CD4-positive, alpha-beta T cell (primary cell): ENCODE measurements at places on chromosomes 3 and 15.

DNA sequence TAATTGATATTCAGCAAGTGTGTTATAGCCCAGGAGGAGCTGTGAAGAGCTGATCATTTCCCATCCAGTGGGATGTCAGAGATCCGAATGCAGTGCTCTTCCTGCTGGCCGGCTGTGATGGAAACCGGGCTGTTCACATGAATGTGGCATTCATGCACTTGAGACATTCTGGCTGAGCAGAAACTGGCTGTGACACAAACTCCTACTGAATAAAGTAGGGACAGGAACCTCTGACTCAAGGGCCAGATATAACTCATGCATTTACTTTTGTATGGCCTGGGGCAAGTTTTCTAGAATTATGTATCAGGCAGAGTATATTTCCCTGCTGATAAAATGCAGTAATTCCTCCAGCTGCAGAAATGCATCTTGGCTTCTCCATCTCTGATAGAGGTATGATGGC is 83.4 kb upstream of the FAM3D start:
- no peak for DNase-seq

DNA sequence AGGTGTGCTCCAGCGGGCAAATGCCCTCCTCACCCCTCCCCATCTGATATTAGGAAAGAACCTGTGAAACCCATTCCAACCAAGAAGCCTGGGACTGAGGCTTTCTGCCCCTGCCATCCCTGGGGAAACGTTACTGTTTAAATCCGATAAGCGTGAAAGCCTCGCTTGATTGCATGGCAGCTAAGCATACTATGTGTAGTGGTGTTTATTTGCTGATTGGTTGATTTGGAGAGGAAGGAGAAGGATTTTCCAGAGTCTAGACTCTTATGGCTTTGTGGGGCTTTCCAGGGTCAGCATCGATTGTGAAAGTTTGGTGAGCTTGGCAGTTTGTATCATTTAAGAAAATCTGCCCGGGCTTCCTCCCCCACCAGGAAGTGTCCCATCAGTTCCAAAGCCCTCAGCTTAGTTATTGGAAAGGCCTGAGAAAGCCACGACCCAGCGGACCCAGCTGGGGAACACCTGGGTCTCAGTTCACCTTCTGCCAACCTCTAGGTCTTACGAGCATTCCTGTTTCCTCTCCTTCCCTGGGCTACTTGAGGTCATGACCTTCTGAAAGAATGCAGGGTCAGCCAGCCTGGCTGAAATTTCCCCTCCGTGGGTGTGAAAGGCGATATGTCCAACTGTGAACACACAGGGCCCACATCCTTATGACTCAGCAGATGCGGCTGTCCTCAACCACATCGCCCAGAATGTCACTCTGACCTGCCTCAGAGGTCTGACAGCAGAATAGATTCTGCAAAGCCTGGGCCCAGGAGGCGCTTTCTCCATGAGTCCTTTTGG is 62.8 kb upstream of the HERC1 start:
- no peak for DNase-seq

- DNase-seq: no peak
Measured at GRCh38 chr15:69751566-69751965, 298.9 kb downstream of the RPLP1 start.

GRCh38 chr15:98713585-98714001 is 65.3 kb downstream of the IGF1R start:
- no peak for DNase-seq

GRCh38 chr3:9883706-9884554 is 3.9 kb upstream of the CIDEC start:
- no peak for DNase-seq

GRCh38 chr3:20056725-20057611 is 16.7 kb downstream of the KAT2B start:
- DNase-seq: no peak

DNA sequence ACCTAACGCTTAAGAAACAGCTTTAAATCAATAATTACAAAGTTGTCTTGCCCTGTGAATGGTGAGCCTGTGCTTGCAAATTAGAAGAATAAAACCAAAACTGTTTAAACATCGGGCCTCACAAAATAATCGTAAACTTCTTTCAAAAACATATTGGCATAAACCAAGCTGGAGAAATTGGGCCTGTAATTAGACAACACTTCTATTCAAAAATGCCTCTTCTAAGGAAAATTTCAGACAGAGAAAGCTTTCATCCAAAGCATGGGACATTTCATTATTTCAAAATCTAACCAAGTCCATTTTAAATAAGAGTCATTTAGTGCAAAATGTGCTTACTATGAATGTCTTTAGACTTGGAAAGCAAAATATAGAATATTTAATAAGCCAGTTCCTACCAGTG is 35.5 kb upstream of the GNB4 start:
- no peak for DNase-seq

- no peak for DNase-seq
Measured at GRCh38 chr15:25436707-25437106, 2.1 kb downstream of the UBE3A start.

DNA sequence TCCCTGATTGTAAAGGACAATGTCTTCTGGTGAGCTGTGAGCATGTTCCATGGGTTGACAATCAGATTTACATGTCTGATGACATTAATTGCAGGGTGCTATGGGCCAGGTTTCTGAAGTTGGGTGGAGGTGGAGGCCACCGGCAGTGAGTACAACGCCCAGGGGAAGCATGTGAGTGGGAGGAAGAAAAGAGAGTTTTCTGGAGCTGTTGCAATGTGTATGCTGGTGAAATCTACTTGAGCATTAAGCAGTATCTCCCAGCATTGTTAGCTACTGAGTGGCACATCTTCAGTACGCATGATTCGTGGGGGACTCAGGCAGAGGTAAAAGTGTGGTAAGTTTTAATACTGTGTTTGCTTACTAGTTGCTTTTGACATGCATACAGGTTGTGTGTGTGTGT is 26.6 kb downstream of the TMEM45A start:
- DNase-seq: no peak

GRCh38 chr3:5332270-5332956 is 144.9 kb downstream of the EDEM1 start:
- no peak for DNase-seq

DNA sequence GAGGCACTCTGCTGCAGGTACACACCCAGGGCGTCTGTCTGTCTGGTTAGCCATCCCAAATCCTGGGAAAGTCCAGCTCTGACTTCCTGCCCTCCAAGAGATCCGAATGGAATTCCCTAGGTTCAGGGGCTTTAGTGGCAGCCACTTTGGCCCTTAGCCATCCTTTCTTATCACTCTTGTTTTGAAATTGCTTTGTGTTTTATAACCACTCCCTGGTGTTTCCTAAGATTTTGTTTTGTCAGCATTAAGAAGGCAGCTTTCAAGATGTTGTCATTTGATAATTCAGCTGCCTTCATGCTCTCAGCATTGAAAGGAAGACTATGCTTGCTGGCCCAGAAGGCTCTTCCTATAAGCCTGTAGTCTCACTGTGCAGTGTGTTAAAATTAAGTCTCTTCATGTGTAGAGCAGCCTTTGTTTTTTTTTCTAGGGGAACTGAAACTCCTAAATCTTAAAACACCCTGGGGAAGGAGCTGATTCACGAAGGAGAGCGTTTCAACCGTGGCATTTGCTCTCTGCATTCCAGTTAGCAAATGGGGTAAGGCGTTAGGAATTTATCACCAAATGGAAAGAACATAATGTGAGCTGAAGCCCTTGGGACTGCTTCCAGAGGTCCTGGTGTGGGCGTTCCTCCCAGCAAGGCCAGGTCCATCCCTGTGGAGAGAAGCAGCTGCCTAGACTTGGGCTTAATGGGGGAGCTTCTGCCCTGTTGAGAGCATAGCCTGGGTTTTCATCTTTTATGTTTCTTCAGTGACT is 14.2 kb upstream of the CLEC3B start:
- DNase-seq: no peak

GRCh38 chr15:80441714-80442113 is 37.5 kb downstream of the ARNT2 start:
- DNase-seq: no peak
